Right atrium auricular region (tissue), 2 donors: ENCODE measurements at places on chromosomes 6 and 20.

DNA sequence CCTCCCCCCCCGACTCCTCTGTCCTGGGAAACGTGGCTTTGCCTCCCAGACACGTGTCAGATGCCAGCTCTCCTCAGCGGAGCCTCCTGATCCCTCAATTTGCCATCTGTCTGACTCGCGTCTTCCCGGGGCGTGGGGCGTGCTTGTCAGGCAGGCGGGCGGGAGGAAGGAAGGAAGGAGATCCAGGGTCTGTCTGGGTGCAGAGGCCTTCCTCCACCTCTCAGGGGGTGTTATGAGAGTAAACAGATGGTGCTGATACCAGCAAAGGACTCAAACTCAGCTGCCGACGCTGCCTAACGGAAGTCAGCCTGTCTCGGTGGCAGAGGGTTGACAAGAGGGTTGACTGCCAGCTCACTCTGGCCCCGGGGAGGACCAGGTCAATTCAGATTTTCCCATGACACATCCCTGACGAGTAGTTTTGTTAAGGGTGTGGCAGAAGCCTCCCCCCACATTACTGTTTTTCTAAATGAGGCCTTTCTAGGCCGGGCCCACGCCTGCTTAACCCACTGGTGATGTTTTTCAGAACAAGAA, 17.0 kb downstream of the UQCC2 start:
- DNase-seq: no peak

GRCh38 chr20:34938466-34939163, 17.0 kb downstream of the GSS start:
- no peak for DNase-seq

- DNase-seq: no peak
Observed at GRCh38 chr6:149094156-149094555, 223.4 kb upstream of the TAB2 start.

DNA sequence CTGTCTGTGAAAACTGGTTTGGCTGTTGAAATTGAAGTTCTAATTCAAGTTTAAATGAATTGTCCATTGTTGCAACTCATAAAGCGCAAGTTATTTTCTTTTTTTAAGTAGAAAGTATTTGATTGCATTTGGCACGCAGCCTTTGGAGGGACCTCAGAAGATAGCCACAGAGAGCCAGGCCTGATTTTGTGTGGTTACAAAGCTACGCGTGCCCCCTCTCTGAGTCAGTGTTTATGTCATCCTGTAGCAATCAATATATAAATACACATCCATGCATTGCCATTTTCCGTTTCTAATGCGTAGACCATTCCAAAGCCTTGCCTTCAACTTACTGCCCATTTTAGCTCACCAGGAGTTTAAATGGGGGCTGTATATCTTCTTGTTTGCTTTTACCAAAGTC, 173.2 kb downstream of the TMEM242 start:
- no peak for DNase-seq

- no peak for DNase-seq
Observed at GRCh38 chr6:27977387-27977786, 20.3 kb downstream of the OR2B6 start.

- no peak for DNase-seq
Observed at GRCh38 chr6:132998418-132998817, 184.0 kb downstream of the RPS12 start.

- DNase-seq: no peak
Observed at GRCh38 chr6:111050261-111051023, 36.9 kb upstream of the SLC16A10 start.

GRCh38 chr20:44104798-44105517, 82.0 kb downstream of the JPH2 start:
- DNase-seq: no peak

DNA sequence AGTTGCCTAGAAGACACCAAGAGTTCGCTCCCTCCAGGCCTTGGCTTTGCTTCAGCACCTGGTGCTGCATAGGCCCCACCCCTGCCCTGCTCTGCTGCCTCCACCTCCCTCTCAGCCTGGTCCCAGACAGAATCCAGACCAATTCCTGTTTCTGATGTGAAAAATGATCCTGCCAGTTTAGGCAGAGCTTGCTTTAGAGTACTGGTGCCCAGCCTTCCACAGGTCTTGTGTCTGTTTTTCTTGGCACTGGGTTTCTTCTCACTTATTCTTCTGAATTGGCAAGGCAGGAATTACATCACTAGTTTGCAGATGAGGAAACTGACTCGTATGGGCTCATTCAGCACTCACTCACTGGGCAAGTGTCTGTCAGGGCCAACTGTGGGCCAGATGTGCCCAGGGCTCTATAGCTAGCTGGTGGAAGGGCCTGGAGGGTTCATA, 53.0 kb downstream of the HLA-A start:
- DNase-seq: no peak

DNA sequence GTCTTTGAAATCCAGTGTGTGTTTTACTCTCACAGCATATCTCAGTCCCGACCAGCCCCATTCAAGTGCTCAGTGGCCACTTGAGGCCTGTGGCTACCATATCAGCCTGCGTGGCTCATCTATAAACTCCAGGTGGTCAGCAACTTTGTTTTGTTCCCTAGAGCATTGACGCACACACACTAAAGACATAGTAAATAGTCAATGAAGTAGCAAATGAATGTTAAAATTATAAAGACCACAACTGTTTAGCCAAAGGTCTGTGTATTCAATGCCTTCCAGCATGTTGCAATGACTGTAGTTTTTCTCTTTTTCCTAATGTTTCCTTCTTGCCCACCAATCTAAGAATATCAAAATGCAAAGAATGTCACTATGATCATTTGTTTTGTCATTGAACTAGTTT, 238.2 kb upstream of the ZNF217 start:
- DNase-seq: no peak

DNA sequence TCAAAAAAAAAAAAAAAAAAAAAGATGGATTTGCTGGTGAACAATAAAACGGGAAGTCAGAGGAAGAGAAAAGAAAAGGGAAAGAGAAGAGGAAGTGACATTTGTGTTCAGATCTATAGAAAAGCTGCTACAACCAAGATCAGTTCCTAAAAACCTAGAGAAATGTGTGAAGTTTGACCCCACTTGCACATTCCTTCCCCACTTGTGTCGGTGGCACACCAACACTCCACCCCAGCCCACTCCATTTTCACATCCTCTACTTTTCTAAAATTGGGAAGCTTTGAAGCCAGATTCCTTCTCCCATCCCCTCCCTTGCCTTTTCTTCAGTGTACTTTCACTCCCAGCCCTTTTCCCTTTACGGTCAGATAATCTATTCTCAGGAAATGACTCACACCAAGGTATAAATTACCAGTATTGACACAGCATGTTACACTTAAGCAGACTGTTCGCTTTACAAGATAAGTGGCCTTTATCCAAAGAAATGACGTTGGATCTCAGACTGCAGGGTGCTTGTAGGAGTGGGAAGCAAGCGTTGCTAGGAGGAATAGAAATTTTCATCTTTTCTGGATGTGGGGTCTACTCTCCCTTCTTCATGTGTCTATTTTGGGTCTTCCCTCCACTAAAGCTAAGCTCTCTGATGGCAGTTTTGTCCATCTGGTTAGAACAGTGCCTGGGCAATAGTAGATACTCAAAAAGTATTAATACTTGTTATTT, 92.5 kb upstream of the ADGRF1 start:
- no peak for DNase-seq

DNA sequence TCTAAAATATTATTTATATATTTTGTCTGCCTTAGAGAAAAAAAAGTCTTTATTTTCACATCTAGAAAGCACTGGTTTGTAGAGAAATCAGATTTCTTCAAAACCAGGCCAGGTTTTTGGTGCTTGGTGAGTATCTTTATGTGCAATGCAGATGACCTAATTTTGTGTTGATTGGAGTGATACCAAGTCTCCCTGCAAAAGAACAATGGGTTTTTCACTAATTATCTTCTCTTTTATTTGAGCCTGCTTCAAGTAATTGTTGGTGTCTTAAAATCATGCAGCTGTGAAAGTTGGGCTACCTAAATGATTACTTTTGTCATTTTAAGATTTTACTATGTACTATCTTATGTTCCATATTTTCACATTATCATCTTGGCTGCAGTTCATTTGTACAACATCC, 874.7 kb downstream of the TFAP2A start:
- no peak for DNase-seq

GRCh38 chr6:33172688-33173534, 19.4 kb downstream of the COL11A2 start:
- DNase-seq: no peak

DNA sequence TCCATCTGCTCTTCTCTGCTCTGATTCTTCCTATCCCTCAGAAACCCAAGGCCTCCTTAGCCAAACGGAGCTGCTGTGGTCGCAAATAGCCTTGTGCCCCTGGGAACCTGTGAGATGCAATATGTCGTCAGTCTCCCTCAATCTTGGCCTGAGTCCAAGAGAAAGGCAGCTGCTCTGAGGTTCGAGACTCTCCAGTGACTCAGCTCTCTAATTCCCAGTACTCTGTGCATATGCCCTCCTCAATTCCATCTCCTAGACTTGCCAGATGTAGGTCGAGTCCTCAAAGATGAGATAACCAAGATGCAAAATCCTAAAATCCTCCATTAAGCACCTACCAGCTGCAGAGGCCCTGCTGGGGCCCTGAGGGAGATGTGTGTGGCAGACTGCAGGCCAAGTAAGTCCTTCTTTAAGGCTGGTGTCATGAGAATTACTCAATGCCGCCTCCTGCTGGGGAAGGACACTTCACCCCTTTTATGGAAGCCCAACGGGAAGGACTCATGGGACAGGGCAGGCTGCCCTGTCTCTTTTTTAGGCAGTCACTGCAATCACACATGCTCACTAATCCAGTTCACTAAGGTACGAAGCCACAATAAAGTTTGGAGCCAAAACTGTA, 28.5 kb downstream of the C6orf15 start:
- DNase-seq: no peak

- no peak for DNase-seq
Observed at GRCh38 chr6:157099912-157100593, 223.3 kb downstream of the TMEM242 start.

DNA sequence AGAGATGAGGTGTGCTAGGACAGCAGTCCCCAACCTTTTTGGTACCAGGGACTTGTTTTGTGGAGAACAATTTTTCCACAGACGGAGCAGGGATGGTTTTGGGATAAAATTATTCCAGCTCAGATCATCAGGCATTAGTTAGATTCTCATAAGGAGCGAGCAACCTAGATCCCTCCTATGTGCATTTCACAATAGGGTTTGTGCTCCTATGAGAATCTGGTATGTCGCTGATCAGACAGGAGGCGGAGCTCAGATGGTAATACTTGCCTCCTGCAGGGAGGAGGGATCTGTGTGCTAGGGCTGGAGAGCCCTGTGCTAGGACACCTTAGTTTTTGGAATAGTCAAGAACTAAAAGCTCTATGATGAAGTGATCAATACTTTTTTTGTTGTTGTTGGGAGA, 2.5 kb downstream of the SMIM13 start:
- no peak for DNase-seq

- DNase-seq: no peak
Observed at GRCh38 chr6:78025502-78025901, 372.7 kb downstream of the MEI4 start.

DNA sequence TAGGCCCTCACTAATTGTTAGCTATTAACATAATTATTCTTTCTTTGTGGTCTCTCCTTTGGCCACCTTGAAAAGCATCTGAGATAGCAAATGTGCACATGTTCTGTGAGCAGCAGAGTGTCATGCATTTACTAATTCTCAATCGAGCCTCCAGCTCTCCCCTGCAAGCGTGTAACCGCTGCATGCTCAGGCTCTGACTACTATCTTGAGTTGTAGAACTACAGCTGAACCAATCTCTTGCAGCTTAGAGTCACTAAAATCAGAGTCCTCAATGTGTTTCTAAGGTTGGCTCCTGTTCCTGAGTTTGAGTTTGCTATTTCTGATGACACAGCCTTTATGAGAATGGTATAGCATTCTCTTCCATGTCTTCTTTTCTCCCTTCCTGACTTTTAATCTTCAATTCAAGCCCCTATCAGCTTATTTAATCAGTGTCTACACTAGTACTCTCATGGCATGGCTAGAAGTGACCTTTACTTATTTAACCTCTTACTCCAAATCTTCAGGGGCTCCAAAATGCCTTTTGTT, 65.5 kb downstream of the PPP1R3G start:
- no peak for DNase-seq
